ENCODE measurements at places on chromosomes 5 and 9. TPM values are rescaled to one million over a fixed set of nuclear protein-coding genes. Genes with fewer than 3 reads are reported as not detected.

MTAP gene
- 0.31 TPM for total RNA-seq

ANP32B gene
- total RNA-seq = 454 TPM

FOXD1 gene
- total RNA-seq = 0.40 TPM

DNA sequence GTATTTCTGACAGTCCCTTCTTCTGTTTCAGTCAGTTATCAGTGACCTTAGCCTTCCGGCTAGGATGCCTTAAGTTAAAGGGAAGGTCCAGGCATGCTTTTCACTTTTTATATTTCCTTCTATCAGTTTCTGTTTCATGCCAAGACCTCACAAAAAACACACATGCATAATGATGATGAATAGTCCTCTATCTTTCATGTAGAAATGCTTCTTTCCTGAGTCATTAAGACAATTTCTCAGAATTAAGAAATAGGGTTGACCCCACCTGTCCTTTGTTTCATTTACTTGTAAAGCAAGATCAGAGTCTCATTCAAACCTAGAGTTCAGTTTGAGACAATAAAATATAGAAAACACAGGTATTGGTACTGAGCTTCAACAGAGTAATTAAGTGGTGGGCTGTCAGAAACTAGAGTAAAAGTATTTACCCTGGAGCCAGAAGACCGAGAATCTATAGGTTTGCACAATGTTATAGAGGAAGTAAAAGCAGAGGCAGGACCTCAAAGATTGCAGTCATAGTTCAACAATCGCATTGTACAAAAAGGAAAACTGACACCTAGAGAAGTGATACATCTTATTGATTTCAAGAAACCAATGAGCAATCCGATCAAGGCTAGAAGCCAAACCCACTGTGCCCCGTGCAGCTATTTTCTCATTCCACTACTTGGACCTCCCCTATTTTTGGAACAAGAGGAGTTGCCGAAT is 118.7 kb upstream of the PUM3 start:
- no peak for DNase-seq

- DNase-seq = no peak
Observed at GRCh38 chr5:97471951-97472350, 288.9 kb upstream of the RIOK2 start.

DNA sequence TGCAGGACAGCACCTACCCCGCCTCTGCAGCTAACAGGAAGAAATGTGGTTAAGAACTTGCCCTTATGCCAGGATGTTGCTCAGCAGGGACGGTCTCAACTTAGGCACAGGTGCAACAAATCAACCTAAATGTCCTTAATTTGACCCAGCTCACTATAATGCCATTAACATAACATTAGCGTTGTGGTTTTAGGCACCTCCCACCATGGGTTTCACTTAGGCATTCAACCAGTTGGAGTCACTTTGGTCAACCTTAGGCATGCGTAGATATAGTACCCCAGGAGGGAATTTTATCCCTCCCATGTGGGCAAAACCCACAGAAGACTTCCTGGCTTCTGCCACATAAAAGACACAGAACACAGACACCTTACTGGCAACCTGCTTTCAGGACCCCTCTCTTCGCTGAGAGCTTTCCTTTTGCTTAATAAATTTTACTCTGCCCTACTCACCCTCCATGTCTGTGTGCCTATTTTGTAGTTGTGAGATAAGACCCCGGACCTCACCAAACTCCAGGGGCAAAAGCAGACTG is 8.7 kb upstream of the ERAP1 start:
- no peak for DNase-seq

Data from K562 (cell line).